ENCODE measurements at places on chromosomes 4 and X.

- no peak overlapping the region for H3K4me3 ChIP-seq
- H3K27me3 ChIP-seq, result no peaks in the 10 kb centered on the region
- no peaks in the 10 kb centered on the region for H3K4me1 ChIP-seq
- no peak overlapping the region for H3K27ac ChIP-seq
- H3K36me3 ChIP-seq, result no peaks in the 10 kb centered on the region
Measured at GRCh38 chrX:119082278-119082677, 9.5 kb downstream of the CT47C1 start.

GRCh38 chr4:39756159-39756558 lies 58.2 kb downstream of the UBE2K start:
- H3K4me1 ChIP-seq, result no peaks in the 10 kb centered on the region
- H3K36me3 ChIP-seq, result peaks cover 16% of the 10 kb centered on the region
- H3K27ac ChIP-seq, result no peak overlapping the region
- DNase-seq, result no peak
- no peak overlapping the region for H3K4me3 ChIP-seq
- H3K27me3 ChIP-seq, result no peaks in the 10 kb centered on the region

GRCh38 chr4:124183926-124184325 lies 528.6 kb downstream of the ANKRD50 start:
- H3K4me3 ChIP-seq, result no peak overlapping the region
- DNase-seq, result no peak
- no peak overlapping the region for H3K27ac ChIP-seq
- no peaks in the 10 kb centered on the region for H3K4me1 ChIP-seq

- H3K27ac ChIP-seq, result no peak overlapping the region
- DNase-seq, result no peak
- peak overlapping the region; percentile 18 for H3K4me3 ChIP-seq
- peaks cover 23% of the 10 kb centered on the region for H3K4me1 ChIP-seq
- H3K27me3 ChIP-seq, result no peaks in the 10 kb centered on the region
Measured at GRCh38 chr4:144699565-144699964, 53.6 kb downstream of the HHIP start.

GRCh38 chr4:1656132-1656531 lies 28.0 kb downstream of the FAM53A start:
- no peaks in the 10 kb centered on the region for H3K4me1 ChIP-seq
- H3K36me3 ChIP-seq, result no peaks in the 10 kb centered on the region
- no peak overlapping the region for H3K27ac ChIP-seq
- no peaks in the 10 kb centered on the region for H3K27me3 ChIP-seq
- no peak for DNase-seq

- H3K36me3 ChIP-seq, result no peaks in the 10 kb centered on the region
- H3K4me3 ChIP-seq, result no peak overlapping the region
- DNase-seq, result no peak
- H3K27me3 ChIP-seq, result no peaks in the 10 kb centered on the region
- H3K4me1 ChIP-seq, result no peaks in the 10 kb centered on the region
Measured at GRCh38 chrX:1534301-1535168, 2.5 kb downstream of the P2RY8 start.

DNA sequence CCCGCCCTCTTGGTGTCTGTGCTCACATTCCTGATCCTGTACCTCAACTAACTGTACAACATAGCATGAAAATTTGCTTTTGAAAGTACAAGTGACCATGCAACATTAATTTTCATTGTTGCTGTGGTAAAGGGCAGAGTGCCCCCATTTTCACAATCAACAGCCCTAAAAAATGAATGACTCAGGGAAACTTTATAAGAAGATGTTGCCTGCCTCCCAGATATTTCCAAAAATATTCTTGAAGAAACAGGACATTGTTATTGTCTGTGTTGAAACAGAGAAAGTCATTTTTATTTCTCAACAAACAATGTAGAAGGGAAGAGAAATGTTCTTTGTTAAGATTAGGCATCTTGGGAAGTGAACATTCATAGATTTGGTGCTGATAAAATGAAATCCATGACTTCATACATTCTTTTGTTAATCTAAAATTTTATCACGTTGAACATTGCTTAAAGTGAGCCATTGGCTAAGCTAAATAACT lies 113.9 kb upstream of the ANXA3 start:
- no peak for DNase-seq
- H3K36me3 ChIP-seq, result peaks cover 1% of the 10 kb centered on the region
- H3K27me3 ChIP-seq, result no peaks in the 10 kb centered on the region
- H3K27ac ChIP-seq, result no peak overlapping the region
- H3K4me1 ChIP-seq, result no peaks in the 10 kb centered on the region

DNA sequence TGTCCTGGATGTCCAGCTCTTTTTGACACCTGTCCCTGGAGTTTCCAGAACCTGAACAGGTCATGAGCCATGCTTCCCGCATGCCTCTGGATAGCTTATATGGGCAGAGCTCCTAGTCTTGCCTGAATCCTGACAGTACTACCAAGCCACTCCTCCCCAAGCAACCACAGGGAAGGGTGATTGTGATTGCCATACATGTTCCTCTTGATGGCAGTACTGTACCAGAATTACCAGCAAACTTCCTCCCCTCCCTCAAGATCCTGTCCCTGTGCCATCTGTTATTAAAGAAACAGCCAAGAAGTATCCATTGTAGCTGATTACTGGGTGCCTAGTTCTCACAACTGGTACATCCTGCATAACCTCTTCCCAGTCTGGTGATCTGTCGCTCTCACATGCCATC lies 264.3 kb upstream of the AGTR2 start:
- no peaks in the 10 kb centered on the region for H3K4me1 ChIP-seq
- H3K27ac ChIP-seq, result no peak overlapping the region
- DNase-seq, result no peak
- peaks cover 13% of the 10 kb centered on the region for H3K27me3 ChIP-seq
- no peak overlapping the region for H3K4me3 ChIP-seq
- no peaks in the 10 kb centered on the region for H3K36me3 ChIP-seq

DNA sequence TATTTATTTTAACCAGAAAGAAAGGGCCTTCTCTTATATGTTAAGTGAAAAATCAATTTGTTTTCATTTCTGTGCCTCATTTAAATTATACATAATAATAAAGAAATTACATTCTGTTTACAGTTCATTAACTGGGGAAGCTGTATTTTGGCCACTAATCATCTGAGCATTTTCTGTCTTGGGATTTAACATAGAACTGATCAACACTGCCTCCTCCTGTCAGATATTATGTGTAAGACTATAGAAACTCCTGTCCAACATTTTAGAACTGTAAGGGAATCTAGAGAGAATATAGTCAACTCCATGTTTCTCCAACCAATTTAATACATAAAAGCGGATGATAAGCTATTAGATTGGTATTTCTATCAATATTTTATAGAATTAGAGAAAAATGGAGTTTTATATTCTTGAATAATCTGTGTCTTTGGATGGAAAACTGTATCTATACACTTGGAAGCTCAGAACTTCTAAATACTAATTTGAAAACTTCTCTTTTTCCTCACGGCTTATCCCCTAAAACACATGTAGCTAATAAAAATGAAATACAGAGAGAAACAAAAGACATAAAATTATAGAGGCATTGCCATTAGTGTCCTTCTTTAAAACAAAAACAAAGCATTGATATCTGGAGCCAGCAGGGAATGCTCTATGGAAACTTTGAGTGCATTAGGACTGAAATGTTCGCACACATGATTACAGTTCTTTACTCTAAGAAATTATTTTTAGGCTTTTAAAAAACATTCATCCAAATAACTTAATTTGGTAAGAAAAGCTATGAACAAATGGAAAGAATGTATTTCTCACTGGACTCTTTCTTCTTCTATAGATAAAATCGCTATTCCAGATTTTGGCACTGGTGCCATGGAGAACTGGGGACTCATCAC lies 33.1 kb downstream of the ENPEP start:
- H3K4me3 ChIP-seq, result no peak overlapping the region
- H3K4me1 ChIP-seq, result no peaks in the 10 kb centered on the region
- H3K27me3 ChIP-seq, result no peaks in the 10 kb centered on the region
- no peaks in the 10 kb centered on the region for H3K36me3 ChIP-seq

DNA sequence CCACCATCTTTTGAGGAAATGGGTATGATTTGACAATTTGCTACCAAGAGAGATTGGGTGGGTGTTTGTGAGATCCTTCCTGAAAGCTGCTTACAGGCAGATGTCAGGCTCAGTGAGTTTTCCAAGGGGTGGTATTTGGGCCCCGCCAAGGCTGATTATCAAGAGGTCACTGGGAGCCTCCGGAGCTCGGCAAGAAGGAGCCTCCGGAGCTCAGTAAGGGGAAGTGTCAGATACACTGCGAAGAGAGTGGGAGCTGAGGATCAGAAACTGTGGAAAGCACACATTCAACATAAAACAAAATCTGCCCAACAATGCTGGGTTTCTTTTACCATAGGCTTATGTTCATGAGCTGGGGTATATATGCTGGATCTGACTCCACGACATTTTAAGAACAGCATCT lies 714 bp downstream of the RTL3 start:
- no peaks in the 10 kb centered on the region for H3K36me3 ChIP-seq
- H3K27me3 ChIP-seq, result no peaks in the 10 kb centered on the region
- peaks cover 5% of the 10 kb centered on the region for H3K4me1 ChIP-seq
- no peak for DNase-seq
- no peak overlapping the region for H3K4me3 ChIP-seq

DNA sequence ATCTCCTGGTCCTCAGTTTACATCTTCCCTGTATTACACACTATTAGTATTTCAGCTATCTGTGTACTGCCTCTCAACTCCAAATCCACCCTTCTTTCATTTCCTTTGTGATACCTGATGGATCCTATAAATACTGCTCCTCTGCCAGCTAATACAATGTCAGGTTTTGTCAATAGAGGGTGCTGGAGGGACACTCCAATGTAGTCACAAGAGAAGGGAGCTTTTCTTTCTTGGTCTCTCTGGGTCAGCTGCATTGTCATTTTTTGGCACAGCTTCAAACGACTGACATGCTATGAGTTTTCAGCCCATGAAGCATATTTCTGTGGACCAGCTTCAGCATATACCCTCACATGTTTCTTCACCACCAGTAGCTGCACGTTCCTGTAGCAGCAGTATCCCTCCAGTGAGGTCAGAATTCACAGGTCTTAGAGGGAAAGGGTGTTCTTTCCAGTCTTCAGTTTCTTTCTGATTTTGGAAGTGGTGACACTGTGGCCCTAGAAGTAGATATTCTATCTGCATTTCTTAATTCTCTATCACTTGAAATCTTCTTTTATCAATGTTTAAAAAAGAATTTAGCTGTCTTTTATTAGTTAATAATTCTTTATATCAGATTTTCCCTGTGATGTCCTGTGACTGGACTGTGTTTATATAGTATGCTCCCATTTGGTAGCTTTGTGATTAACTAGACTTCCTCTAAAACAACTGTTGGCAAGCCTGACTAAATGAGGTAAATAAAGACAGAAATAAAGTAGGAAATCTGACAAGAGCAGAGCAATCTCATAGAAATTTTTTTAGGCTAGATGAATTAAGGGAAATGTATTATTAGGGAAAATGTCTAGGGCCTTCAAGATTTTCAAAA lies 60.6 kb downstream of the GABRA2 start:
- H3K4me1 ChIP-seq, result no peaks in the 10 kb centered on the region
- no peak overlapping the region for H3K4me3 ChIP-seq
- H3K27me3 ChIP-seq, result no peaks in the 10 kb centered on the region
- no peak for DNase-seq
- H3K36me3 ChIP-seq, result no peaks in the 10 kb centered on the region

DNA sequence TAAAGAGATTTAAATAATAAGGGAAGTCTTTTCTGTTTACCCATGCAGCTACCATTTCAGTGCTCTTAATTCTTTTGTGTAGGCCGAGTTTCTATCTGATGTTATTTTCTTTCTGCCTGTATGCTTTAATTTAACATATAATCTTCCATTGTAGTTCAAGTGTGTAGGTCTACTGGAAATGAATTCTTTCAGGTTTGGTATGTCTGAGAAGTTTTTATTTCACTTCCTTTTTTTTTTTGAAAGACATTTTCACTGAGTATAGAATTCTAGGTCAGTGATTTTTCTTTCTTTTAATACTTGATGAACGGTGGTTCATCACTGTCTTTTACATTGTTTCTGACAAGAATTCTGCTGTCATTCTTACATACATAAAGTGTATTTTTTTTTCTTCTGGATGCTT lies 42.1 kb downstream of the VAMP7 start:
- no peak overlapping the region for H3K4me3 ChIP-seq
- H3K27me3 ChIP-seq, result no peaks in the 10 kb centered on the region
- H3K27ac ChIP-seq, result no peak overlapping the region
- no peaks in the 10 kb centered on the region for H3K4me1 ChIP-seq

DNA sequence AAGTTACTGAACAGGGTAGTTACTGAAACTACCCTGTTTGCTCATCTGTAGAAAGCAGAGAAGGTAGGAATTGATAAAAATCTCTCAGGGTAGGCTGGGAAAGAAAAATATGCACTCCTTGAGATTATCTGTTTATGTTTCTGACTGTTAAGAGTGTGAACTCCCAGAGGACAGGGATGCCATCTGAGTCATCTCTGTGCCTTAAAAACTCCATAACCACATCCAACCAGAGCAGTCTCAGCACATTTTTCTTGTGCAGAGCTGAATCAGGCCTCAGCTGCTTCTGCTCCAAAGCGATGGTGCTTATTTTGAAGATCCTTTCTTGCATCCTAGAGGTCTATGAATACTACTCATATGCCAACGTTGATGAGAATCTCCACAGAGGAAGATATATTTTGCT lies 9.9 kb downstream of the CENPVL3 start:
- H3K27me3 ChIP-seq, result no peaks in the 10 kb centered on the region
- DNase-seq, result no peak
- H3K27ac ChIP-seq, result no peak overlapping the region
